ENCODE measurements at places on chromosomes 2 and 18. TPM values are rescaled to one million over a fixed set of nuclear protein-coding genes. Genes with fewer than 3 reads are reported as not detected.

SMC6 gene
- 34.0 TPM for total RNA-seq

VPS4B gene
- total RNA-seq: 44.2 TPM

DNA sequence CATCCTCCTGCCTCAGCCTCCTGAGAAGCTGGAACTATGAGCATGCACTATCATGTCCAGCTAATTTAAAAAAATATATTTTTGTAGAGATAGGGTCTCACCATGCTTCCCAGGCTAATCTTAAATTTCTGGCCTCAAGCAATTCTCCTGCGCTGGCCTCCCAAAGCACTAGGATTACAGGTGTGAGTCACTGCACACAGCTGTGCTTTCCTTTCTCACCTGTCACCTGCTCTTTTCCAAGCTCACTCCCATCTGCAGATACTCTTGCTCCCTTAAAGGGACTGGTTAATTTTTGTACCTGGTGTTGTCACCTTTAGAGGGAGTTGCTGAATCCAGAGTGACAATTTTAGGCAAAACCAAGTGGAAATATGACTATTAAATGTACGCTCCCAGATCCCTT is 178.2 kb downstream of the LOXHD1 start:
- DNase-seq: no peak

DNA sequence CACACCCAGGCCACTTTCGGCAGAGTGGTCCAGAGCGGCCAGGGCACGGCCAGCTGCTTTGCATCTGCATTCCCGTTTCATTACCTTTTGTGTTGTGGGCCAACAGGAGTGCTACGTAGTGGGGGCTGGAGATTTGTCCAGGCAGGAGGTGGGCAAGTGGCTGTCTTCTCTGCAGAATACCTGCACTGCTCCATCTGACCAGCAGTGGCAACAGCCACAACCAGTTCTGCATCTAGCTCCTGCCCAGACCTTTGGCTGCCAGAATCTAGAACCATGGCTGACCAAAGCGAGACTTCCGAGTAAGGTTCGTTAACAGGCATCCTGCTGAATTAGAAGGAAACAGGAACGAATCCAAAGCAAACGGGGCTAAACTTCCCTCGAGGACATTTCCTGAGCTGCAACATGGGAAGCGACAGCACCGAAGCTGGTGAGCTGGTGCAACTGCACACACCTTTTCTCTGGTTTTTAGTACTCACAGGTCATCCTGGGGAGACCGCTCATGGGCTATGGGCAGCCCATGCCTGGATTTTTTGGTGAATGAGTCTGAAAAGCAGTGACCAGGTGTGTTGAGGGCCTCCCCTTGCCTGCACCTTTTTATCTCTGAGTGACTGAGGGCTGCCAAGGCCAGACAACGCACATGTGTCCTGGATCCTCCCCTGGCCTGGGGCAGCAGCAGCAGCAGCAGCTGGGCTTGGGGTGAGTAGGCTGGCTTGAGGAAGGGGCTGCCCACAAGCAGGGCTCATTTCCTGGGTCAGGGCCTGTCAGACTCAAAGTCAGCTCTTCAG is 10.5 kb downstream of the GDF7 start:
- DNase-seq: no peak

- no peak for DNase-seq
These were observed 26.1 kb downstream of the PKDCC start for GRCh38 chr2:42073739-42074503.

DNA sequence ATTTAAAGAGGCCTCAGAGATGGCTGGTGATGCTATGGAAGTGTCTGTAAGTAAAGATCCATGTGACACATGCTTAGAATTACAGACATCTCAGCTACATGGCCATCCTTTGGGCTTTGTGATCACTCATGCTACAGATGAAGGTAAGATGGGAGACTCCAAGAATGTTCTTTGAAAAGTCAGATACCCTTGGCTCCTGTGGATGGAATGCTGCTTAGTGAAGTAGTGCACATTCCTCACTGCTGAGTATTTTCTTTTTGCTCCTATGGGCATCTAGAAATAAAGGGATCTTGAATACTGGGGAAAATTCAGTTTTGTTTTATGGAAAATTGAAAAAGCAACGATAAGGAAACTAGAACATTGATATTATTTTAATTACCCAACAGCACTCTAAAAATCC is 55.2 kb upstream of the REV1 start:
- DNase-seq: no peak

DNA sequence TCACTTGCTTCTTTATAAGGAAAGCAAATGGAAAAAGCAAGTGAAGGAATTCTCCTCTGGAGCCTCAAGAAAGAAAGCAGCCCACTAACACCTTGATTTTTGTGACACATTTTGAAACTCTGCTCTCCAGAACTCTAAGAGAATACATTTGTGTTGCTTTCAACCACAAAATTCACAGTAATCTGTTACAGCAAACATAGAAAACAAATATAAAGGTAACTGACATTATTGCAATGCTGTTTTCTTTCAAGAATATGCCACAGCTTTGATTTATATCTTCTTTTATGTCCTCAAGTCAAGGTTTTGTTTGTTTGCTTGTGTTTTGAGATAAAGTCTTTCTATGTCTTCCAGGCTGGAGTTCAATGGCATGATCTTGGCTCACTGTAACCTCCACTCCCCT is 103.1 kb upstream of the FIGN start:
- no peak for DNase-seq

GRCh38 chr2:56127463-56128152 is 56.2 kb upstream of the CCDC85A start:
- no peak for DNase-seq

Measured in suprapubic skin (tissue), 4 donors.